ENCODE measurements at places on chromosomes 6 and 20.

DNA sequence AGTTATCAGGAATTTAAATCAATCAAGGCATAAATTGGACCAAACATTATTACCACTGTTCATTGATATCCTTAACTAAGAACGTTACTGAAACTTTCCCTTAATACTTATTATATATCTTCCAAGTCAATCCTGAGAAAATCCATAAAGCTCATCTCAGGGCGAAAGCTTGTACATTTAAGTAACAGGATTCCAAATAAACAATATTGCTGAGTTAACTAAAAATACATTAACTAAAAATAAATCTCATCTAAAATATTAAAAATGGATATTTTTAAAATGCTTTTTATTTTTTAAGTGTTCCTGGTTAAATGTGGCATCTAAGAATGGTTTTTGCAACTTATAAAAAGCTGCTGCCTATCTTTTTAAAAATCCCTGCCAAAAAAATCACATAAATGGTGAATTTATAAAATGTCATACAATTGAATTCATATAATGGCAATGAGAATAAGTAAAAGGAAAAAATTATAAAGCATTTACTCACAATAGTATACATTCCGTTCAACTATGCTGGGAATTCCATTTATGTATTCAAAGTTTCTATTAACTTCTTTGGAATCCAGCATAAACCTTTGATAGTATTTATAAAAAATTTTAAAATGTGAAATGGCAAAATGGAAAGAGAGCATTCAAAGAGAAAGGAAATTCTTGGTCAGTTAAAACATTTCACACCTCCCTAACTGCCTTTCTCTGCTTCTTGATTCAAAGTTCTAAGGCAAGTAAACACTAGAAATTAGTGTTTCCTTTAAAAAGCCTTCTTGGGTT is 20.8 kb upstream of the GMDS start:
- DNase-seq: no peak

DNA sequence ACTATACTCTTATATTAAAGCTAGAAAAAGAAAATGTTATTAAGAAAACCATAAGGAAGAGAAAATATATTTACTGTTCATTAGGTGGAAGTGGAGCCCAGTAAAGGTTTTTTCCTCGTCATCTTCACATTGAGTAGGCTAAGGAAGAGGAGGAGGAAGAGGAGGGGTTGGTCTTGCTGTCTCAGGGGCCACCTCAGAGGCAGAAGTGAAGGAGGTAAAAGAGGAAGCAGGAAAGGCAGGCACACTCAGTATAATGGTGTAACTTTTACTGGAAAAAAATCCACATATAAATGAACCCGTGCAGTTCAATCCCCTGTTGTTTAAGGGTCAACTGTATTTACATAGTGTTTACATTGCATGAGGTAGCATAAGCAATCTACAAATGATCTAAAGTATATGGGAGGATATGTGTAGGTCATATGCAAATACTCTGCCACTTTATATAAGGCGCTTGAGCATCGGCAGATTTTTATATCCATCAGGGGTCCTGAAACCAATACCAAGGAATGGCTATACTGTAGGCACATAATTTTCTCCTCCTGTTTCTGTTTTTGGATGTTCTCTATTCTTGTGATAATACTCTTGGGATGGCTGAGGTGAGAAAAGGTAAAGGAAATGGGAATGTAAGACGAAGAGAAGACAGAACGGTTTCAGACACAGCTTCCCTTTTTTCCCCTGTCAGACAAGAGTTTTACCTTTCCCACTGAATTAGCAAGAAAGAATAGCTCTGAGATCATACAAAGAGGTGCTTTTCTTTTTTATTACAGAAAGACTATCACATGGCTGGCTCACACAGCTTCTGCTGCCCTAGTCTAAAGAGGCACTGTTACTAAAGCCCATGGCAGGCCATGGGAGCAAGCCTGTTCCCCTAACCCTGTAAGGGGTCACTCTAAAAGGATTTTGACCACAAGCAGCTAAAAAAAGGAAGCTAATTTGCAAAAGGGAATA is 59.9 kb downstream of the NUDT3 start:
- no peak for DNase-seq

DNA sequence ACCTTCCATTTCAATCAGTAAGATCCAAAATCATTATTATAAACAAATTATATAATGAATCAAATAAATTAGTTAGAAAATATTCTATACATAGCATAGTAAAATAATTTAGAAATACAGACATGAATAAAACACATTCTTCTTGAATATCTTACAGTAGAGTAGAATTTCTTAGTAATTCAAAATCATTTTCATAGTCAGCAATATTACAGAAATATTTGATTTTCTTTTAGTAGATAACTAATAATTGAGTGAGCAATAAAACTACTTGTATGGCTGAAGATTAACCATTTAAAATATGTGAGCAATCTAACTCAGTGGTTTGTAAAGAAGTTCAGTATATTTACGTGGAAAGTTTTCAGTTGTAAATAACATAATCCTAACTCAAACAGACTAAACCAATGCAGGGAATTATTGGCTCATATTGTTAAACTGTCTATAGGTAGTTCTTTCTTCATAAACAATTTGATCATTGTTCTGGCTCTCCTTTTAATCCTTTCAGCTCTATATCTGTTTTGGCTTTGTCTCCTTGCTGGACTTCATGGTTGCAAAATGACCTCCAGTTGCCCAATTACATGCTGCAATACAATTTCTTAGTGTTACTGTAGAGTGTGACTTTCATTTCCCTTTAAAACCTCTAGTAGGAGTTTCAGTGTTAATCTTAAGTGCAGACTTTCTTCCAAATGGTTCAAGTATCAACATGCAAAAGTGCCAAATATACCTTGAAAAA is 307.5 kb downstream of the EYS start:
- no peak for DNase-seq

GRCh38 chr6:42795651-42796050 is 13.8 kb downstream of the BICRAL start:
- no peak for DNase-seq

GRCh38 chr6:135231469-135231844 is 50.3 kb downstream of the MYB start:
- no peak for DNase-seq

DNA sequence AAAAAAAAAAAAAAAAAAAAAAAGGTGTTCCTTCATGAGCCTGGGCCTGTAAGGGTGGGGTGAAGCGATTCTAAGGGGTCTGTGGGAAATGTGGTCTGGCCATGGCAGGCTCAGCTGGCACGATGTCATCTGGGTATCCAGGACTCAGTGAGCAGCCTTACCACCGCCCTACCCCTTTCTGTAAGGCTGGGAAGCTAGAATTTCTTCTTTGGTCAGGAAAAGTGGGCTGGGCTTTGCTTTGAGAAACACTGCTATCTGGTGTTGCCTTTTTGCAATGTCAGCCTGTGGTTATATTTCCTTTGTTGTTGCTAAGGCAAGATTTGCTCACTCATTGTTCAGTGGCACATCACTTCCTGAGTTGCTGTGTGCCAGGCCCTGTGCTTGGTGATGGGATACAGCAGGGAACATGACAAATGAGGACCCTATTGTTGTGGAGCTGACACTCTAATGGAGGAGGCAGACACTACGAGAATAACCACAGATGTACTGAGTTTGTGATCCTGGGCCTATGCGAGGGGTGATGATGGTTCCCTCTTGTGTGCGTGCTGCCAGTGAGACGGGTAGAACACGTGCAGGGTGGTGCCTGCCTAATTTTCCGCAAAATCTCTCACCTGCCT is 45.9 kb upstream of the ZNFX1 start:
- DNase-seq: no peak

- no peak for DNase-seq
Measured at GRCh38 chr20:34965051-34965450, 9.4 kb downstream of the MYH7B start.

GRCh38 chr6:138546733-138547185 is 47.5 kb upstream of the NHSL1 start:
- DNase-seq: no peak

GRCh38 chr6:62009445-62009844 is 276.6 kb downstream of the KHDRBS2 start:
- DNase-seq: no peak

- no peak for DNase-seq
Measured at GRCh38 chr6:167152862-167153261, 4.9 kb downstream of the GPR31 start.

- DNase-seq: no peak
Measured at GRCh38 chr20:20547876-20548266, 164.6 kb downstream of the RALGAPA2 start.

DNA sequence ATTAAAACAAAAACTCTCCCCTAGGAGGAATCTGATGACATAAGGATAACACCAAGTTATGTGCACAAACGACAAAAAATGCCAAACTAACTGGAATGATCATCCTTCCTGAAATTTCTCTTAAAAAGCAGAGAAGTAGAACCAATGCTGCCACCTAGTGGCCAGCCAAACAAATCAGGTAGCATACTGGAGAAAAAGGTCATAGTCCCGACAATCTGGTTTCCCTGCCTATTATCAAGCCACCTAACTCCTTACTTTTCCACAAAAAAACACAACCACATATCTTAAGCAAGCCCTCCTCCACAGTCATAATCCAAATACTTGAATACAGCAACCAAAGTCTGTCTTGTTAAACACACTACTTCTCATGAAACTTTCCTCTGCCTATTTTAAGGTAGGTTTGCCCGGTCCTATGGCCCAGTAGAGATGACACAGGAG is 5.3 kb downstream of the OARD1 start:
- no peak for DNase-seq

DNA sequence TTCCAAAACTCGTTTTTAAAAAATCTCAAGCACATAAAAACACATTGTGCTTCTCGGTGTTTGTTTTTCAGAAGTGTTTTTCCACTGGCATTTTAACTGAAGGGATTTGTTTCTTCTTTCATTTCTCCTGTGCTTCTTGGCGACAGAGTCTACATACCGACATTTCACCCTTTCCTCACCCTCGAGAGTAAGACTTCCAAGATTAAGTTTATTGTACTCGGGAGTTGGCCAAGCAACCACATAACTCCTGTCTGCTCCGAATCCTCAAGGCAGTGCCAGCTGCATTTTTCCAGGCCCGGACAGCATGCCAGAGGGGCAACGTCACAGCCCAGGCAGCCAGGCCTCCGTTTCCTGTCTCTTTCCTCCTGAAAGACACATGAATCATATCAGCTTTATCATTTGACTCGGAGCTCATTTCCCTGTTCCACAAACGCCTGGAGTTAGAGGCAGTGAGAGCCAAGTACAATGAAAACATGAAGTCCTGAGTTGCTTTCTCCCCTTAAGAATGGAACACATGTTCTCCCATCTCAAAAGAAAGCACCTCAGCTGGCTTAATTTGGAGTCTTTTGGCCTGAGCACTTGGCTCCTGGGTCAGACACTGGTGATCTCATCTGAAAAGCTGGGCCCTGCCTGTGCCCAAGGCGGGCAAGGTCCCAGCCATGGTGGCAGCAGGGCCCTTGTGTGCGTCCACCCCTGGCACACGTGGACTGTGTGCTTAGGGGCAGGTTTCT is 23.2 kb upstream of the FAM50B start:
- DNase-seq: peak; percentile 93
